GM13977 (cell line): ENCODE measurements at places on chromosomes 2 and 18.

GRCh38 chr2:223230352-223230751 is 178.4 kb downstream of the KCNE4 start:
- no peak for DNase-seq

- no peak for DNase-seq
These were observed 52.7 kb downstream of the ABCB11 start for GRCh38 chr2:168978461-168978861.

DNA sequence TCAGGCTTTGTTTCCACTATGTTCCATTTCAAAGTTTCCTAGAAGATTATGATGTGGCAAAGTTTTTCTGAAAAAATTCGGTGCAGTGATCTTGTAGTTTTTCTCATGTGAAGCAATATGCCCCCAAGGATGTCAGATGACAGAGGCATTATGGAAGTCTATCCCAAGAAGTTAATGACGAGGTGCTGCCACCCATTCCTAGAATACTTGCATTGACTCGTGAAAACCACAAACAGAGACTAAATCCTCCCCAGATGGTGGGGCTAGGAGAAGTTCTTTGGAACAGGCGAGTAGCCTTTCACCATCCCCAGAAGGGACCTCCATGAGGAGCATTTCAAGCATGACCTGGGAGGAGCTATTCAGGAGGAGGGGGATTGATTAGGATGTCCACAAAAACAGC is 40.2 kb upstream of the COPS8 start:
- no peak for DNase-seq

- DNase-seq: no peak
These were observed 671.9 kb upstream of the CHAC2 start for GRCh38 chr2:53095664-53096063.

DNA sequence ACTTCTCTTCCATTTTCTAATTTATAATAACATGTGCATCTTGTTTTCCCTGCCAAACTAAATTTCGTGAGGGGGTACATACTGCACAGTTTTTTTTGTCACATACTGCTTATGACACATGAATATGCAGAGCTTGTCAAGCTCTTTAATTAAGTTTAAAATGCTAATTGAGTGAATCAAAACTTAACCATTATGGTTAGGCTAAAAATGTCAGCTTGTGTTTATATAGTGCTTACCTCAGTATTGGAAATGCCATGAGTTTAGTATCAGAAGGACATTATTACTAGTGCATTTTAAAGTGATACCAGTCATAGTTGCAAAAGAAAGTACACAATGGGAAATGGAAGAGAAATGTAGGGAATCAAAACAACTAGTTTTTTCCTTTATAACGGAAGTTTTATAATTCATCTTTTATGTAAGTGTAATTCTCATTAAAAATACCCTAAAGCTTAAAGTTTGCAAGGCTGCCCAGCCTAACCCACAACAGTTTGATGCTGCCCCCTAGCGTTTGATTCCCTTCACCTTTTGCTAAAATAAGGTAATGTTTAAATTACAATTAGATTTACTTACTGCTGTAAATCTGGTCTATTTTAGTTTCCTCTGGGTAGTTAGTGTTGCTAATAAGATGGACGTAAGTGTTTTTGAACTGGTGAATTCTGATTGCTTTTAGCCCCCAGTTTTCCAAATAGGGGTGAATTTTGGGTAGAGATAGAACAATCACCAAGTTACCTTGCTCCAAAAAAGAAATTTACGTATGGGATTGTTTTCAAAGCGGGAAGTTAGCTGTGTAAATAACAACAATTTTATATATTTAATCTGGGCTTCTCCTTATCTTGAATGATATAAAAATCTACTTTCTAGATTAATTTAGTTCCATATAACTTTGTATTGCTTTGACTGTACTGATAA is 3.2 kb downstream of the SLC39A10 start:
- DNase-seq: peak; percentile 48
